Endothelial cell (in vitro differentiated cells): ENCODE measurements at places on chromosomes 5 and 9.

DNA sequence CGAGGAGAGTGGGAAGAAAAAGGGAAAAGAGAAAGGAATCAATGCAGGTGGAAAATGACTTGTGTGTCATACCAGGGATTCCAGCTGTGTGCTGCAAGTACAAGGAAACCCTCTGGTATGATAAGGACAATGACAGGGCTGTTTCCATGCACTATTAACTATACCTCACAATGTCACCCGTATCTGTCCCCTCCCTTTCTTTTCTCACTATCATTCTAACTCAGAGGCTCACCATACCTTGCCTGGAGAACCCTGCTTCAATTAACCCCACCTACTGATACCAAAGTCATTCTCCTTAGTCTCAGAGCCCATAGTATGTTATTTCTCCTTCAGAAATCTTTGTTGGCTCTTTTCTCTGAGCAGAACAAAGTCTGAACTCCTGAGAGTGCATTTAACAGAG lies 236.2 kb upstream of the NREP start:
- DNase-seq: no peak

DNA sequence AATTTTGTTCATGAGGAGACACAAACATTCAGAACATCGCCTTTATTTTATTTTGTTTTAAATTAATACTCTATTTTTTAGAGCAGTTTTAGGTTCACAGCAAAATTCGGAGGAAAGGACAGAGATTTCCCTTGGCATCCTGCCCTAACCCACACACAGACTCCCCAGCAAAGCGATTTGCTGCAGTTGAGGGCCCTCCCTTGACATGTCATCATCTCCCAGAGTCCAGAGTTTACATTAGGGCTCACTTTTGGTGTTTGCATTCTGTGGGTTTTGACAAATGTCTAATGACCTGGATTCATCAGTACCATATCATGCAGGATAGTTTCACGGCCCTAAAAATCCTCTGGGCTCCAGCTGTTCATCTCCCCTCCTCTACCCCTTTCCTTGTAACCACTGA lies 33.6 kb upstream of the COL5A1 start:
- DNase-seq: no peak

- no peak for DNase-seq
Observed at GRCh38 chr5:111299067-111299481, 74.9 kb downstream of the CAMK4 start.

DNA sequence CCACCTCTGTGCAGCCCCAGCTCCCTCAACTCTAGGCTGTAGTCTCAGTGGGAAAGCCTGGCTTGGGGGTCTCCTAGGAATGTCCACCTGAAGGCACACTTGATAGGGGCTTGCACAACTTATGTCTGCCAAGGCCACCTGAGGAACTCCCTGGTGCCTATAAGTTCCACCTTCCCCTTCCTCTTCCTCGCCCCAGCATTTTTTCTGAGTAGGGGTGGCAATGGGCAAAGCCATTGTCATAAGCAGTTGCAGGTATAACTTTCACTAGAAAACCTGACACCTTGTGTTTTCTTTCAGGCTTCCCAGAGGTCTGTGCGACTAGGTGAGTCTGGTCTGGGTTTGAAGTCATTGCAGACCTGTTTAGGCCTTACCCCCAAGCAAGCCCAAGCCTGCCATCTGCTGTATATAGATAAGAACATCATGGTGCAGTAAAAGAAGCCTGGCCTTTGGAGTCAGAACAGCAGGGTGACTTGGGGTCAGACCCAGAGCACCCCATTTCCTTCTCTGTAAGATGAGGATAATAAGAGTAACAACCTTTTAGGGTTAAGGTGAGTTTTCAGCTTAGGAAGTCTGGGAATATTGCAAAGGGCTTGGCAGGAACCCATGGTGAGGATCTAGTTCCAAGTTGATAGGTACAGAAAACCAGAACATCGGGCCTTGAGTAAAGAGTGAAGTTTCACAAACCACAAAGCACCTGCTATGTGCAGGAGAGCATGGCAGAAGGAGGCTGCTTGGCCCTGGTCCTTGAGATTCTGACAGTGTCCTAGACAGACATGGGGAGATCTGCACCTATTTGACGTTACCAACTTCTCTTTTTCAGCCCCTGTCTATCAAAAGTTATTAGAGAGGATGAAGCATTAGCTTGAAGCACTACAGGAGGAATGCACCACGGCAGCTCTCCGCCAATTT lies 33.8 kb downstream of the TGFBI start:
- peak; percentile 36 for DNase-seq

- DNase-seq: no peak
Observed at GRCh38 chr9:97357056-97357455, 49.6 kb downstream of the CCDC180 start.

DNA sequence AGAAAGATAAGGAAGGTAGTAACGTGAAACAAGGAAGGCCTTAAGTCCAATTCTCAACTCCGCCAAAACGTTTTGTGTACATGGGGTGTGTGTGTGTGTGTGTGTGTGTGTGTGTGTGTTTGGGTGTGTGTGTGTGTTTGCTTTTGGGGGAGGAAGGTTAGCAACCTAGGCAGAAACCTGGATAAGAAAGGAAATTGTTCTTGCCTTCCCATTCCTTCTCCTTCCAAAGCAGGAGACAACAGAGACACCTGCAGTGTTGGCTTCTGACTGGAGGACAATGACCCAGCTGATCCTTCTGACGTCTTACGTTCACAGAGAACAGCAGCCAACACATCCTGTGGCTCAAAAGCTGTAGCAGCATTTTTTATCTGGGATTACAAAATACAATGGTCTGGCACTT lies 4.1 kb upstream of the CCNG1 start:
- no peak for DNase-seq

DNA sequence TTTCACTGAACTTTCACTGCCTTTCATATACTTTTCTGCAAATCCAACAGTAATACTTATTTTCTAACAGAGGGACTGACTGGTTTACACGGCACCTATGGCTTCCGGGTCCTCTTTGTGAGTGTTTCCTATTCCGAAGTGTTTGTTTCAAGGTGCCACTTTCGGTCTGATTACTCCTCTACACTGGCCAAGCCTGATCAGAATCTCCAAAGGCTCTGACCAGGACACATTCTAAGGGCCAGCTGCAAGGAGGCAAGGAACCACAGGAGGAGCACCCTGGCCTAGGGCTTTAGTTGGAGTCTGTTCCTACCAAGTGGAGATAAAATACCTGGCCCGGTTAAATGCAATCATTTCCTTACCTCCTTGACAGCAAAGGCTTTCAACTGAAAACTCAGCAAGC lies 132.1 kb downstream of the GLIS3 start:
- DNase-seq: no peak

DNA sequence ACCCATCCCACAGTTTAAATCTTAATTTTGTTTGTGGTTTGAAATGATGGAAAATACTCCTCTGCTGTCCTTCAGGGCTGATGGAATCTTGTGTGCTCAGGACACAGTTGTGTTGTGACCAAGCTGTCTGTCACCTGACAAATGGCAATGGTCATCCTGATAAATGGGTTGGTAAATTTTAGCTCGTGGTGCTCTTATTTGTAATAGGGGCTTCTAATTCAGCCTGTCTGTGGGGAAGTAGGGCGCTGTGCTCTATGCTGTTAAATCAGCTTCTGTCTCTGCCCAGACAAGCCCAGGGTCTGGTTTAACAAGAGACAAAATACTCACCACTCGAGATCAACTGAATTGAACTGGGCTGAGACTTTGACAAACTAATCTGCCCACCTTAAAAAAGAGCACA lies 4.5 kb downstream of the LRRTM2 start:
- no peak for DNase-seq

GRCh38 chr5:151018846-151019245 lies 1.5 kb upstream of the GPX3 start:
- no peak for DNase-seq

GRCh38 chr9:126618585-126619360 lies 5.0 kb downstream of the LMX1B start:
- no peak for DNase-seq

- DNase-seq: no peak
Observed at GRCh38 chr5:52759331-52759730, 28.4 kb upstream of the ITGA1 start.

- peak; percentile 15 for DNase-seq
Observed at GRCh38 chr5:138725153-138725817, 27.9 kb upstream of the CTNNA1 start.

GRCh38 chr9:119004618-119004990 lies 364.6 kb downstream of the BRINP1 start:
- DNase-seq: no peak

GRCh38 chr5:119435436-119436132 lies 16.7 kb upstream of the HSD17B4 start:
- DNase-seq: peak; percentile 61

DNA sequence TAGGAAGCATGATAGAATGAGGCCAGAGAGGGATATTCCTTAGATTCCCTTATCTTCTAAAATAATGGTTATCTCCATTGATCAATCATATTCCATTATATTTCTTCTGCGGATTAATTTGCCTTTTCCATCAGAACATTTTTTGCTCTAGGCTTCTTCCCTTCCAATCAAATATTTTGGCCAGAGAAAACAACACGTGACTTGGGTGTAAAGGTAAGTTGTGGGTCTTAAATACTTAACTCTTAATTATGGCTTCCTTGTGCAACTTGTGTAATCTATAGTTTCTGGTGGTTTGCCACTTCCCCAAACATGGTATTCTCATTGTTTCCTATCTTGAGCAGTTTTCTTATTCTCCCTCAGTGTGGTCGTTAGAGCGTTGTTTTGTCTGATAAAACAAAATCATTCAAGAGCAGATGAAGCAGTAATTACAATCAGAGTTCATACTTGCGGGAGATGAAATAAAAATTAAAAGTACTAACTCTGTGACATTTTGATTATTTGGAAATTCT lies 889.3 kb downstream of the MAT2B start:
- no peak for DNase-seq

GRCh38 chr9:36448017-36448416 lies 47.9 kb upstream of the RNF38 start:
- DNase-seq: no peak
